ENCODE measurements at places on chromosomes 6 and 20. TPM values are rescaled to one million over a fixed set of nuclear protein-coding genes. Genes with fewer than 3 reads are reported as not detected.

The EMILIN3 gene
- not detected for total RNA-seq

The RBM24 gene
- not detected for total RNA-seq

The POM121L2 gene
- total RNA-seq, result not detected

The OTOR gene
- not detected for total RNA-seq

The KIZ gene
- 47.2 TPM for total RNA-seq

The MACROD2 gene
- 2.3 TPM for total RNA-seq

The DSP gene
- 163 TPM for total RNA-seq

The NNAT gene
- not detected for total RNA-seq

The RAD21L1 gene
- not detected for total RNA-seq

The MMP24 gene
- 0.10 TPM for total RNA-seq

The COX4I2 gene
- total RNA-seq, result not detected

The OOEP gene
- not detected for total RNA-seq

The SIGLEC1 gene
- not detected for total RNA-seq

The SRF gene
- total RNA-seq, result 32.1 TPM

The TRIM40 gene
- not detected for total RNA-seq

The SLPI gene
- 273 TPM for total RNA-seq

The TGM2 gene
- total RNA-seq, result 1.5 TPM

The PLN gene
- not detected for total RNA-seq

The GABRR1 gene
- total RNA-seq, result not detected

The COL21A1 gene
- total RNA-seq, result 5.4 TPM

The RSPO3 gene
- not detected for total RNA-seq

The GRM4 gene
- total RNA-seq, result not detected

The TNF gene
- total RNA-seq, result not detected

The PRSS35 gene
- not detected for total RNA-seq

The C20orf202 gene
- not detected for total RNA-seq

The CRISP2 gene
- not detected for total RNA-seq

The MBOAT1 gene
- total RNA-seq, result 6.3 TPM

The METTL24 gene
- total RNA-seq, result not detected

The SLC25A27 gene
- total RNA-seq, result 36.9 TPM

The E2F1 gene
- total RNA-seq, result 3.7 TPM

The SNAP25 gene
- total RNA-seq, result not detected

The CCN5 gene
- total RNA-seq, result 0.93 TPM

The MEP1A gene
- not detected for total RNA-seq

The NRN1 gene
- not detected for total RNA-seq

The ARMC12 gene
- total RNA-seq, result 2.6 TPM

The ALDH5A1 gene
- total RNA-seq, result 1.7 TPM

The SNHG17 gene
- 83.6 TPM for total RNA-seq

The UNC5CL gene
- total RNA-seq, result 0.19 TPM

The CTAGE9 gene
- total RNA-seq, result not detected

The NKX2-2 gene
- not detected for total RNA-seq

The BPIFA1 gene
- not detected for total RNA-seq

The ULBP2 gene
- total RNA-seq, result 3.1 TPM

Measured in MCF 10A (cell line).